Dorsolateral prefrontal cortex (tissue), 122 donors: ENCODE measurements at places on chromosomes 7 and 10. TPM values are rescaled to one million over a fixed set of nuclear protein-coding genes. Genes with fewer than 3 reads are reported as not detected.

The C1QL3 gene
- 50.6 TPM for total RNA-seq

The SUN3 gene
- total RNA-seq: not detected

The TYW1B gene
- total RNA-seq: 8.0 TPM

The NKX2-3 gene
- total RNA-seq: not detected

The GPR26 gene
- 8.9 TPM for total RNA-seq
